CD4-positive, alpha-beta T cell treated with Interleukin-6 at 100 ng/mL for 8 hours (primary cell): ENCODE measurements at places on chromosomes 11 and 22.

GRCh38 chr11:34192481-34193401 is 87.3 kb downstream of the NAT10 start:
- DNase-seq = no peak

DNA sequence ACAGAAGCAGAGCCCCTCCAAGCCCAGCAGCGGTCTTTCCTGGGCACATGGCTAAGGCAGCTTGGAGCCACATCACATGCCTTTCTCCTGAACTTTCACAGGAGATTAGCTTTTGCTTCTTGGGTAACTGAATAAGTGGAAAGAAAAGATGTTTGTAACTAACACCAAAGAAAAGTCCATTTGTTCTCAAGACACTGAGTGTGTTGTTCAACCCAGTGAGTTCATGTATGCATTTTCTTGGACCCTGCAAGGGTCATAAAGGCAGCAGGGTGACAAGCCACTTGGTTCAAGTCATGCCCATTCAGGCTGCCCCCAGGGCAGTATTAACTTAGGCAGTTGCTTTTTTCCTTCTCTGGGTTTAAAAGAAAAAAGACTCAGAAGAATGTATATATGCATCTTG is 203.4 kb downstream of the FAM76B start:
- no peak for DNase-seq

- no peak for DNase-seq
Observed at GRCh38 chr22:24161909-24162308, 19.4 kb upstream of the SUSD2 start.

GRCh38 chr11:111745719-111746504 is 20.3 kb downstream of the PPP2R1B start:
- no peak for DNase-seq

GRCh38 chr11:119584193-119585042 is 144.6 kb downstream of the NECTIN1 start:
- DNase-seq = no peak
